ENCODE measurements at places on chromosomes 5 and 9.

DNA sequence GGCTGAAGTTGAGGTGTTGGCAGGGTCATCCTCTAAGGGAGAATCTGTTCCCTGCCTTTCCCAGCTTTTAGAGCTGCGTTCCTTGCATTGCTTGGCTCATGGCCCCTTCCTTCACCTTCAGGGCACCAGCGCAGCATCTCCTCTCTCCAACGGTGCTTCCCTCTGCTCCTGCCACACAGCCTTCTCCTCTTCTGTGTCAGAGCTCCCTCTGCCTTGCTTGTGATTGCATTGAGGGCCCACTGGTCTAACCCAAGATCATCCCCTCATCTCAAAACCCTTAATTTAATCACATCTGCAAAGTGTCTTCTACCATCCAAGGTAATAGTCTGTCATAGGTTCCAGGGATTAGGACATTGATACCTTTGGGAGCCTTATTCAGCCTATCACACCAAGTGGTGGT, 205.7 kb upstream of the TBCA start:
- no peak for DNase-seq

DNA sequence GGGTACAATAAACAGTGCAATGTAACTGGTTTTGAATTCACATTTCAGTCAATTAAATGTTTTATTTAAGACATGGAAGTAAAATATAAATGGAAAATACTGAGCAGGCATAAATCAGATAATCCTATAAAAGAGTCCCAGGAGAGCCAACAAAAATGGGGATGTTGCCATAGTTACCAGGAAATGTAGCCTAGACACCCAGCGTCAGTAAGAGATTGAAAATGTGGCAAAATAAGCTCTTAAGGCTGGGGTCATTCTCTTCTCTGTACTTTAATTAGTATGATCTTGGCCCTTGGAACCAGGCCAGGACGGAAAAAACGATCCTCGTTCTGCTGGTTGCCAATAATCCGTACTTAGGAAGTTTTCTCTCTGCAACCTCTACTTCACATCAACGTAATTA, 18.9 kb upstream of the RASEF start:
- no peak for DNase-seq

DNA sequence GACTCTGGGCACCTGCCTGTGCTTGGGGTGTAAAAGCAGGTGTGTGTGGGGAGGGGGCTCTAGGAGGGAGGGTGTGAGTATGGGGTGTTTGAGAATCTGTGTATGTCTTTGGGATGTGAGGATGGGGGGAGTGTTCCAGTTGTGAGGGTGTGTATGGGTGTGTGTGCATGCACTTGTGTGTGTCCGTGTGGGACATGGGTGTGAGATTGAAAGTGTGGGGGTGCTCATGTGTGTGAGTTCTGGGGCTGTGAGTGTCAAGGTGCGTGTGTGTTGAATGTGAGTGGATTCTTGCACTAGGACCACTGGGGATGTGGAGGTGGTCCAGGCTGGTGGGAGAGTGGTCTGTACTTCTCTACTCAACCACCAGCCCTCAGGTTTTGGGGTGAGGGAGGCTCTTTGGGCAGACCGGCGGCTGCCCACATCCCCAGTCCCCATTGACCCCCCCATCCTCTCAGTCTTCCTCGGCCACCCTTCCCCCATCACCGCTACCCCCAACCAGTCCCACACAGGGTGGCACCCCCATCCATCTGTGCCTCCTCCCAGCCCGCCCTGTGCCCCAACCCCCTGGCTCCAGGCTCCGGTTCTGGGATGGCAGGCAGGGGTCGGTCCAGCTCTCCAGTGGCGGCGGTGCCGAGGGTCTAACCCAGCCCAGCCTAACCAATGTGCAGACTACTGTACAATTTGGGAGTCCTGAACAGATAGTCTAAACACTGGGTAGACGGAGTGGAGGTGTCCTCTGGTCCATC, 31.5 kb downstream of the GOLGA2 start:
- DNase-seq: no peak

GRCh38 chr9:80509358-80509757, 937.6 kb downstream of the TLE4 start:
- no peak for DNase-seq

GRCh38 chr5:167579693-167580055, 711.8 kb upstream of the WWC1 start:
- DNase-seq: no peak

GRCh38 chr9:113154946-113155345, 4.1 kb downstream of the SLC31A2 start:
- DNase-seq: no peak

- DNase-seq: no peak
Measured at GRCh38 chr5:124582561-124582840, 163.9 kb downstream of the ZNF608 start.

DNA sequence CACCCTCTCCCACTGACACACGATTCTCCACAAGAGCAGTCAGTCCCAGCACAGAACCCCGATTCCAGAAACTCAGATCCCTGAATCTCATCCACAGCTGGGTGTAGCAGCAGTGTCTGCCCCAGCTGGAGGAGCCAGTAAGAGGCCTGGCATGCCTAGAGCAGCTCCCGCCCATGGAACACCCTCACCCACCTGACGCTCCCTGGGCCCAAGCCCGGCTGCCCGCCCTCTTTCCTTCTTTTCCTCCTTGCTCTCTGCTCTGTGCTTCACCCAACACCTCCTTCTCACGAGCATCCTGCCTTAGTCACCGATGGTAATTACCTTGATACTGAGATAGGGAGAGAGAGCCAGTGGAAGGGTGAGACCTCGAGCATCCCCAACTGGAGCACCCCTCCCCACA, 8.7 kb downstream of the PCDH1 start:
- DNase-seq: no peak

- no peak for DNase-seq
Measured at GRCh38 chr5:178314061-178314660, 81.6 kb upstream of the PHYKPL start.

DNA sequence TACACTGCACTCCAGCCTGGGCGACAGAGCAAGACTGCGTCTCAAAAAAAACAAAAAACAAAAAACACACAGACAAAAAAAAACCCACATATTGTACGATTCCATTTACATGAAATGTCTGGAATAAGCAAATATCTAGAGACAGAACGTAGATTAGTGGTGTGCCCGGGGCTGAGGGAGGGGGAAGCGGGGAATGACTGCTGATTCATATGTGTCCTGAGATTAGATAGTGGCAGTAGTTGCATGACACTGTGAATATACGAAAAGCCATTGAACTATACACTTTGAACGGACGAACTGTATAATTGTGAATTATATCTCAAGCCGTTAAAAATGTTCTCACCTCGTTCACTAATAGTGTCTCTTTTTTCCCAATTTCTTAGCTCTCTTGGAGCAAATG, 23.9 kb downstream of the FGF1 start:
- no peak for DNase-seq
